ENCODE measurements at places on chromosomes 12 and 14. TPM values are rescaled to one million over a fixed set of nuclear protein-coding genes. Genes with fewer than 3 reads are reported as not detected.

HOXC4 gene
- 22.7 TPM for total RNA-seq

CISTR gene
- not detected for total RNA-seq

GCH1 gene
- total RNA-seq: 3.6 TPM

PLEKHG7 gene
- not detected for total RNA-seq

MYO1H gene
- total RNA-seq: not detected

ZFYVE26 gene
- 17.3 TPM for total RNA-seq

RPGRIP1 gene
- total RNA-seq: 0.28 TPM

NAV3 gene
- 2.5 TPM for total RNA-seq

GALNT6 gene
- 6.5 TPM for total RNA-seq

FGF23 gene
- not detected for total RNA-seq

PSMB5 gene
- total RNA-seq: 149 TPM

CLECL1 gene
- total RNA-seq: not detected

A2ML1 gene
- total RNA-seq: not detected

LRRIQ1 gene
- 0.15 TPM for total RNA-seq

GPR132 gene
- total RNA-seq: 0.08 TPM

DNA sequence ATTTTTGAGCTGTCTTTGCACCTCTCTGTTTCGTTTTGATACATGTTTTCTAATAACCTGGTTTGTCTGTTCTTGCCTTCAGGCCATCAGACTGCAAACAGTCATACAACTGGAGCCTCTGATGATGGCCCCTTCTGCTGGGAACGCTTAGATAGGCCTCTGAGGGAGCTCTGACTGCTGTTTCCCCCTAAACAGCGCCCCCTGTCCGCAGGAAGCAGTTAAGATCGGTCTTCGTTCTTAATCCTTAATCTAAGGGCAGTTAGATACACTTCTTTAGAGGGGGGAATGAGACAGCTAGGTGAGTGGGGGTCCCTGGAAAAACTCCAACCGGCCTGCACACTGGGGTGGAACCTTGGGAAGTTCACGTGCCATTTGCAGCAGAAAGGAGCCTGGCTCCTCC is 1338.8 kb upstream of the SEL1L start:
- no peak for DNase-seq

- no peak for DNase-seq
These were observed 253.7 kb downstream of the GRIN2B start for GRCh38 chr12:13727707-13728195.

DNA sequence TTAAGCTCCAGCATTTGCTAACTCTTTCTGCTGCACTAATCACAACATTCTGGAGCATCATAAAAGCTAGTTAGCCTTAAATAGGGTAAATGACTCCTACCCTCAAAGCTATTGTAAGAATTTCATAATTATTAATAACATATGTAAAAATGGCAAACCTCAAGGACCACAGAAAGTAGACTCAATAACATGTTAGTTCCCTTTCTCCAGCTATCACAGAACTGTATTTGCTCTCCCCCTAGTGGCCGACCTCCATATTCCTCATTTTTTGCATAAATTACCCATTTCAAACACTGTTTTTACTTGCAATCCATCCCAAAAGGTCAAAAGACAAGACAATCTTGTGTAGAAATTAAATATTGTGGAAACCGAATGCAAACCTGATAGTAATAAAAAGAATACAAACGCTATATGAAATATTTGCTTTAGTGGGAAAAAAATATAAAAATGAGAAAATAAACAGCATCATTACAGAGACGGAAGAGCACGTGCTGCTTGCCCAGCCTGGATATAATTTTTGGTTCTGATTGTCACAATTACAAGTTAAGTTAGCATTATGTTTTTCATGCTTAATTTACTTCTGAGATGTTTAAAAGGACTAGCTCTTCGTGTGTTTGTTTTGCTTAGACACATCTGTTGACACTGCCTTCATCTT is 97.9 kb downstream of the RERGL start:
- DNase-seq: peak; percentile 28

DNA sequence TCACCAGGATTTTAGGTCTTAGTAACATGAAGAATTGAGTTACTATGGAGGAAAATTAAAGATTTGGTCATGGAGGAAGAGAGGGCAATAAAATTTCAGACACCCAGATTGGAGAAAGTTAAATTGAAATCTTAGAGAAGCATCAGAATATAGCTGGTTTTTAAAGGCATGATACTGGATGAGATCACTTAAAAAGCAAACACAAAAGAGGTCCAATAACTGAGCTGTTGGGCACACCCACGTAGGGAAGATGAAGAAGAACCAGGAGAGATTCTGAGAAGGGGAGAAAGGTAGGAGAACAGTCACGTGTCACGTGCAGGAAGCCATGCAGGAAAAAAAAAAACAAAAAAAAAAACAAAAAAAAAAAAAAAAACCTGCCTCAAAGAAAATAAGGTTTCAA is 18.8 kb downstream of the CAPS2 start:
- DNase-seq: no peak

GRCh38 chr14:77097006-77097699 is 905 bp upstream of the CIPC start:
- no peak for DNase-seq

DNA sequence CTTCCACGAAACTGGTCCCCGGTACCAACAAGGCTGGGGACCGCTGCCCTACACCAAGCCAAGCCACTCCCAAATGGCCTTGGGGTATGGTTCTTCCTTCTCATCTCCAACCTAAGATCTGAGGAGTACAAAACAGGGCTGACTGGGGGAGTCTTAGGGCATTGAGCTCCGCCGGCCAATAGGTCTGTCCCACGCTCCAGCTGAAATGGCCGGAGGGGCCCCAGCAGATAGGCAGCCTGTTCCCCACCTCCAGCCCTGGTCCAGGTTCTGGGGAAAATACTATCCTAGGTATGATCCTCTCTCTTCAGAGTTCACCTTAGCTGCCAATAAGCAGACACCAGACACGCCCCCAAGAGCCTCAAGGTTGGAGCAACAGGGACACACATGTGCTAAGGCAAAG is 90.2 kb downstream of the ACTN1 start:
- DNase-seq: no peak

DNA sequence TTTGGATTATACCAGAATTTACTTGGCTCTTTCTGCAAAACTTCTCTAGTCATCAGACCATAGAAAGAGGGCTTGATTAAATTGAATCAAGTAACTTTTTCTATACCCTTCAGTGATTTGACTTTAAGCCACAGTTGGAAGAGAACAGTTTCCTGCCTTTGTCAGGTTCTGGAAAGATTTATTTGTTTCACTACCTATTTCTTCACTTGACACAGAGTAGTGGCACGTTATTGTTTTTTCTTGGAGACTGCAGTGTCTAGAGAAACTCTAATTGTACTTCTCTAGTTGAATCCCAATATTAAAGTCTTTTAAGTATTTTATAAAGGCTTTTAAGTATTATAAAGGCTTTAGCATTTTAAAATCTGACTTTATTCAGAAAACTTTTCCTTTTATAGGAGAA is 138.1 kb downstream of the TMEM117 start:
- DNase-seq: no peak

- no peak for DNase-seq
These were observed 39.6 kb downstream of the TEAD4 start for GRCh38 chr12:2998789-2999264.

DNA sequence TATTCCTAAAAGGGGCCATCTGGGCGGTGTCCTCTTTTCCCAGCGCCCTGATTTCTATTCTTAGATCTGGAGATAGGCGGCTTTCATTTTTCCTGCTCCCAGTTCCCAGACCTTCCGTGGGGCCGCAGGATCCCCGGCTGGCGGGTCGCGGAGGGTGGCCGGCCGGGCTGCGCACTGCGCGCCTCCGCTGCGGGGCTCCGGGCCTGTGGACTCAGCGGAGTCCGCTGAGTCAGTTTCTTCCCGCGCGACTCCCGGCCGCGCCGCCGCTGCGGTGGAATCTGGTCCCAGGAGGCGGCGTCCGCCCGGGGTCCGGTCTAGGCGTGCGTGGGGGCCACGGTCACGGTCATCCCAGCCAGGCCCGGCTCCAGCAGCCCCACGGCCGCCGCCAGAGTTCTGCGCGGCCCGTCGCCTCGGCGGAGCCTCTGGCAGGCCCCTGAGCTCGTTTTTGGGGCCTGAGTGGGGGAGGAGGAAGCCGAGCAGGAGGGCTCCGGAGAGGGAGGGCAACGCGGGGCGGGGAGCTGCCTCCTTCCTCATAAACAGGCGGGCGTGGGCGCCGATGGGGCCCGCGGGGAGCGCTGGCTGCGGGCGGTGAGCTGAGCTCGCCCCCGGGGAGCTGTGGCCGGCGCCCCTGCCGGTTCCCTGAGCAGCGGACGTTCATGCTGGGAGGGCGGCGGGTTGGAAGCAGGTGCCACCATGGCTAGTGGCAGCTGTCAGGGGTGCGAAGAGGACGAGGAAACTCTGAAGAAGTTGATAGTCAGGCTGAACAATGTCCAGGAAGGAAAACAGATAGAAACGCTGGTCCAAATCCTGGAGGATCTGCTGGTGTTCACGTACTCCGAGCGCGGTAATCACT is at the start of gene LRRK2:
TSS of gene LRRK2 (plus strand) at position 559 of the 853 bp plus-strand sequence. CDS start at position 694, 135 bp downstream.
- no peak for DNase-seq

DNA sequence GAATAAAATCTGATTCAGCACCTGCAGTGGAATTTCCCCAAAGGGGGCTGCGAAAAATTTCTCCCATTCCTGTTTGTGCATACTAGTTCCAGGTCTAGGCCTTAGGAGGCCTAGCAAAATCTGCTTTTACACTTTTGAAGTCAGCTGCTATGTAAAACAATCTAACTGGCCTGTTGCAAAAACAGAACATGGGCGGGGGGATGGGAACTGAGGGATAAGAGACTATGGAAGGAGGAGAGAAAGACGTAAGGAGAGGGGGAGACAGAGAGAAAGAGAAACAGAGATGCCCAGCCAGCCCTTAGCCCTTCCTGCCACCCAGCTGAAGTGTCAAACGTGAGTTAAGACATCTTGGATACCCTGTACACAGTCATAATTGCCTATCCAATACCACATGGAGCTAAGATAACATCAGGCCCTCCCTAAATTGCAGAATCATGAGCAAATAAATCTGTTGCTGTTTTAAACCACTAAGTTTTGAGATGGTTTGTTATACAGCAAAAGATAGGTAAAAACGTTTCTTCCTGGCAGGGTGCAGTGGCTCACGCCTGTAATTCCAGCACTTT is 45.6 kb downstream of the SPTLC2 start:
- DNase-seq: no peak

- no peak for DNase-seq
These were observed 35.2 kb downstream of the NTN4 start for GRCh38 chr12:95755261-95755865.

DNA sequence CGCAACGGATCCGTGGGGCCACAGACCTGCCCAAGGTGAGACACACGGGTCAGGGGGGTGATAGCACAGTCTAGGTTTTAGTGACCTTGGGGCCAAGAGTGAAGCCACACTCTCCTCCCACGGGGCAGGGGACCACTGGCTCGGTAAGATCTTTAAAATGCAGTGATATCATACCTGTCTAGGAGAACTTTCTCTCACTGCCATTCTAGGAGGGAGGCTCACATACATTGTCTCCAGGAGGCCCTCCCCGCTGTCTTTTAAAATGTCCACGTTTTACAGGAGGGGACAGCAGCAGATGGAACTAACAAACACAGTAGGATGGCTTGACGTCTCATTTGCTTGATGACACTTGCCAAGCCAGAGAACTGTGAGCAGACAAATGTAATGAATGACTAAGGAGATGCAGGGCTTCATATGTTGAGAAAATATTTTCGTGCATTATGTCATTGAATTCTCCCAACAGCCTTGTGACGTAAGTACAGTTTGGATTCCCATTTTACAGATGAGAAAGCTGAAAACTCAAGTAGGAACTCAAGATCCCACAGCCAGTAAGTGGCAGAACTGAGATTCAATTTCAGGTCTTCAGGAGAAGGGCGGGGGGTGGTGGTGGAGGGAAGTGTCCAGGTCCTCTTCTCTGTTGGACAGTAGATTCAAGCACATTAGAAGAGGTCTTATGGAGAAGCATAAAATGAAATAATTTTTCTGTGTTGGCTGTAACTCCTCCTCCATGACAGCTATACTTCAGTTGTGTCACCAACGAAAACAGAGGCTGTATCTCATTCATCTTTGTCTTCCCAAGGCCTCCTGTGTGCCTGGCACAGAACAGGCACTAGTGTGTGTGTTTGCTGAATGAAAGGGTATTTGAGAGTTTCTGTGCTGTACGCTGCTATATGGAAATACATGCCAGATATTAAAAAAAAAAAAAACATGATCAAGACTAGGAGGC is 2.1 kb downstream of the VASH1 start:
- DNase-seq: no peak

DNA sequence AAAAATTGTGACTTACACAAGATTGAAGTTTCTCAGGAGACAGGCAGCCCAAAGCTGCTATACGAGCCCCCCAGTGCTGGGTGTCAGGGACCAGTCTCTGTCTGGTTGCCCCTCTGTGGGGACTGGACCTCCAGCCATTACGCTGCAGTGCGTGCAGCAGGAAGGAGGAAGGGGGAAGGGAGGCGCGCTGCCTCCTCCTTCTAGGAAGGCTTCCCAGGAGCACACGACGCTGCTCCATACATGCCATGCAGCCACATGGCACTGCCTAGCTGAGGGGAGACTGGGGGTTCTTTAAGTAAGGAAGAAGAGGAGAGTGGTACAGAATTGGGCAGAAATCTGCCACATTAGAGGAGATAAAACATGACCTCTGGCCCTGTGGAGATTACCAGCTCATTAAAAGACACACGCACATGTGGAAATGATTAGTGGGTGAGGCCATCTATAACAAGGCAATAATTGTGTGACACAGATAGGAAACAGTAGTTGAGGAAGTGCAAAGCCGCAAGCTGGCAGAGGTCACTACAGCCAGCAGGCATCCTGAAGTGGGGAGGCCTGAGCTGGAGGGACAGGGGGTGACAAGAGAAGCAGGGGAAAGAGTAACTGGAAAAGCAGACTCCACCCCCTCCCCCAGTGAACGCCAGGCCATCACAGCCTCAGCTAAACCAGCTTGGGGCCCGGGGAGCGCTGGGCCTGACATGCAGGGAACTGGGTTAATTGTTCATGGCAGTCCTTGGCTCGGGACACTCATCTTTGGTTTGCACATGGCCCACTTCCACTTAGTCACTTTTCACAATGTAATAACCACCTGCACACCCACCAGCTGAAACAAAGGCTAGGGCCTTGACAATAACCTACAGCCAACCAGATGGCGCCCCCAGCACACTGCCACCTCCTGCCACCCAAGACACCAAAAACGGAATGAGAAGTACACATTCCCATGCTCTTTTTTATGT is 39.6 kb downstream of the CCDC88C start:
- no peak for DNase-seq

- DNase-seq: no peak
These were observed 134.1 kb downstream of the NCOR2 start for GRCh38 chr12:124433147-124433874.

GRCh38 chr14:24483604-24484252 is 24.3 kb downstream of the CMA1 start:
- no peak for DNase-seq

GRCh38 chr14:75125617-75126016 is 1.2 kb downstream of the NEK9 start:
- no peak for DNase-seq

- DNase-seq: no peak
These were observed 16.1 kb downstream of the SLC35E3 start for GRCh38 chr12:68761901-68762630.

- DNase-seq: no peak
These were observed 151.3 kb downstream of the NUBPL start for GRCh38 chr14:31712244-31713127.

GRCh38 chr12:42407306-42407705 is 81.3 kb downstream of the PPHLN1 start:
- no peak for DNase-seq

Measured in Panc1 (cell line).